ENCODE measurements at places on chromosomes 4 and X. TPM values are rescaled to one million over a fixed set of nuclear protein-coding genes. Genes with fewer than 3 reads are reported as not detected.

The SPANXN3 gene
- not detected for total RNA-seq

The MAGEA1 gene
- total RNA-seq: not detected

The NKX1-1 gene
- total RNA-seq: not detected

The CT45A3 gene
- not detected for total RNA-seq

The PACRGL gene
- total RNA-seq: 18.5 TPM

The ATOH1 gene
- total RNA-seq: not detected

The IL3RA gene
- not detected for total RNA-seq

The ENAM gene
- total RNA-seq: 0.11 TPM

The SLC10A7 gene
- 8.9 TPM for total RNA-seq

DNA sequence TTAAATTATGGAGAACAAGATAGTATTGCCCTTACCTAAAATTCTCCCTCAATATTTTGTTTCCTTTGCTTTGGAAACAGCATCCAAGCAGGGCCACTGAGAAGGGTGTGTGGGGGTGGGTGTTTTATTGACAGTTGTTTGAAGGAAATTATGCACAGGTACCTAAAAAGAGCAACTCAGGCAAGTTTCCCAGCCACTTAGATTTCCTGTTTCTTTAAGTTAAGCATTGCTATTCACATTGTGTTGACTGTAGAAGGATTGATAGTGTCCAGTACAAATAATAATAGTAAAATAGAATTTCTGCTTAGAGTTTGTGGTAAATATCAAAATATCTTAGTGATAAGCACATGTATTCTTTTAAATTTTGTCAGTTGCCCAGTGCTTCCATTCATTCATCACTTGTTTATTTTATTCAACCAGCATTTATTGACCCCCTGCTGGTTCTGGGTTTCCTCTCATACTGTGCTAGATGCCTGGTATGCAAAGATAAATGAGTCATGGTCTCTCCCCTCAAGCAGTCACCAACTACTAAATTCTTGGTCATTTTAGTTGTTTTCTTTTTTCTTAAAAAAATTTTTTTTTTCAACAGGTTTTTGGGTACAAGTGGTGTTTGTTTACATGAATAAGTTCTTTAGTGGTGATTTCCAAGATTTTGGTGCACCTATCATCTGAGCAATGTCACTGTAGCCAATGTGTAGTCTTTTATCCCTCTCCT, 50.0 kb downstream of the GALNT7 start:
- peak; percentile 85 for DNase-seq
- no peak overlapping the region for H3K4me3 ChIP-seq
- H3K27me3 ChIP-seq: no peaks in the 10 kb centered on the region
- H3K4me1 ChIP-seq: peaks cover 33% of the 10 kb centered on the region
- H3K36me3 ChIP-seq: no peaks in the 10 kb centered on the region
- H3K27ac ChIP-seq: peak overlapping the region; percentile 60

- peak overlapping the region; percentile 96 for H3K27ac ChIP-seq
- H3K4me3 ChIP-seq: peak overlapping the region; percentile 83
- no peaks in the 10 kb centered on the region for H3K4me1 ChIP-seq
- peak; percentile 66 for DNase-seq
- H3K27me3 ChIP-seq: no peaks in the 10 kb centered on the region
Observed at GRCh38 chrX:24025741-24026403, 1.1 kb downstream of the KLHL15 start.

DNA sequence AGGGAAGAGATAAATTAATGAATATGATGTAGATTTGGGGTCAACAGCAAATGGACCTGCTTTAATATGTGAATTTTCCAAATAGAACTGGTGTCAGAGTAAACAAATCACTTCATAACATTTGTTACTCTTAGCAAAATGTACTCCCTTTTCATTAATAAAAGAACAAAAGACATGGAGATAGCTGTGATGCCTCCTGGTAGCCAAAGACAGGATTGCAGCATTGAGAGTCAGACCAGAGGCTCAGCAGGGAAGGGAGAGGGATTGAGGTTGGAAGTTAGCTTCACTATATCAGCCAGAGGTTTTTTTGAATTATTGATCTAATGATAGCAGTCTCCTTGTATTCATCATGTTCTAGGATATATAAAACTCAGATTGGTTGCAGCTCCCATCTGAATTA, 17.4 kb upstream of the RAB40A start:
- H3K36me3 ChIP-seq: no peaks in the 10 kb centered on the region
- H3K4me1 ChIP-seq: no peaks in the 10 kb centered on the region
- DNase-seq: no peak

DNA sequence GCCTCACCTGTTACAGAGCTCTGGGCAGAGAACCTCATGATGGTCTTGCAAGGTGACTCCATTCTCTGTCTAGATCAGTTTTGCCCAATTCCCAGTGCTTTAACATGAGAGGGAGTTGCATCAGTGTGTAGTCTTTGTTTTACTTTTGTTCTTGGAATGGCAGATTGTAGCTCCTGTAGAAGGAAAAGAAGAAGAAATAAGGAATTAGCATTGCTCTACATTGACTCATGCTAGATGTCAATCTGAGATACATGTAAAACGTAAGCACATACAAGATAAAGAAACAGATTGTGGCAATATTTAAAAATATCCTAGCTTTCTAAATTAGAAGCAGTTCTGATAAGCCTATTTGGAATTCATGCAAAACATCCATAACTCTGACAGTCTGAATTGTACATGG, 16.0 kb upstream of the PPEF1 start:
- no peaks in the 10 kb centered on the region for H3K36me3 ChIP-seq
- H3K4me3 ChIP-seq: no peak overlapping the region
- H3K27me3 ChIP-seq: peaks cover 5% of the 10 kb centered on the region

GRCh38 chr4:184873054-184873453, 47.3 kb upstream of the ACSL1 start:
- no peak overlapping the region for H3K4me3 ChIP-seq
- H3K4me1 ChIP-seq: no peaks in the 10 kb centered on the region
- DNase-seq: no peak
- H3K36me3 ChIP-seq: no peaks in the 10 kb centered on the region

- H3K4me1 ChIP-seq: peaks cover 6% of the 10 kb centered on the region
- H3K27ac ChIP-seq: peak overlapping the region; percentile 78
- H3K36me3 ChIP-seq: no peaks in the 10 kb centered on the region
- H3K27me3 ChIP-seq: no peaks in the 10 kb centered on the region
- DNase-seq: peak; percentile 39
Observed at GRCh38 chr4:11313157-11313943, 115.3 kb downstream of the HS3ST1 start.

DNA sequence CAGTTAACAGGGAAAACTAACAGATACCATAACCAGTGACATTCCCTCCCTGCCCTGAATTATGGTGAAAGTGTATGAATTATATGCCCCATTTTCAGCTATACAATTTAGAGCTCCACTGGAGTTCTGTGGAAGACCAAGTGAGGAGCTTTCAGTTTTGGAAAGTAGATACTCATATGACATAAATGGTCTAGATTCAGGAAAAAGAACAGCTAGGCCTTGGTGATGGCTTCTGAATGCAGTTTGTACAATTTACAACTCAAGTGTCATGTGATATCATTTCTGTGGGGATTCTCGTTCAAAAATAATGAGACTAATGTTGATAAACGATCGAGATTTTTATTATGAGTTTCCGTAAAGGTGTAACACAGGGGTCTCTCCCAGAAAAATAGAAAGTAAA, 8.2 kb upstream of the SEC24B start:
- no peak overlapping the region for H3K27ac ChIP-seq
- no peak for DNase-seq
- H3K27me3 ChIP-seq: no peaks in the 10 kb centered on the region
- H3K36me3 ChIP-seq: no peaks in the 10 kb centered on the region

- no peaks in the 10 kb centered on the region for H3K36me3 ChIP-seq
- no peak overlapping the region for H3K27ac ChIP-seq
- no peak for DNase-seq
- peaks cover 1% of the 10 kb centered on the region for H3K27me3 ChIP-seq
- H3K4me1 ChIP-seq: no peaks in the 10 kb centered on the region
- no peak overlapping the region for H3K4me3 ChIP-seq
Observed at GRCh38 chr4:1566838-1567518, 117.1 kb downstream of the FAM53A start.

DNA sequence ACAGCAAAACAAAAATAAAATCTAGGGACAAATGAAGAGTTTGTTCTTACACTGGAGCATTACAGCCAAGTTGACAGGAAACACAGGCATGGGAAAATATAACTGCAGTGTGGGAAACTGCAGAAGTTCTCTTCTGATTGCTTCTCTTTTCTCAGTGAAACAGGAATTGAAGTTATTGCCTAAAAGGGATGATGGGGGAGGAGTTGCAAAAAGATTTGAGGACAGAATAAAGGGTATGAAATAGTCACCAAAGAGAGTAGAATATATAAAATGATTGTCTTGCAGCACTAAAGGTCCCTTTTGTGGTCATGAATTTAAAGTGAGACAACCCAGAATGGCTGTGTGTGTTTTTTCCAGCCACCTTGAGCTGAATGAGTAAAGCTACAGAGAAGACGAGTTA, 103.7 kb downstream of the JADE1 start:
- no peaks in the 10 kb centered on the region for H3K4me1 ChIP-seq
- H3K27me3 ChIP-seq: no peaks in the 10 kb centered on the region
- H3K4me3 ChIP-seq: no peak overlapping the region

DNA sequence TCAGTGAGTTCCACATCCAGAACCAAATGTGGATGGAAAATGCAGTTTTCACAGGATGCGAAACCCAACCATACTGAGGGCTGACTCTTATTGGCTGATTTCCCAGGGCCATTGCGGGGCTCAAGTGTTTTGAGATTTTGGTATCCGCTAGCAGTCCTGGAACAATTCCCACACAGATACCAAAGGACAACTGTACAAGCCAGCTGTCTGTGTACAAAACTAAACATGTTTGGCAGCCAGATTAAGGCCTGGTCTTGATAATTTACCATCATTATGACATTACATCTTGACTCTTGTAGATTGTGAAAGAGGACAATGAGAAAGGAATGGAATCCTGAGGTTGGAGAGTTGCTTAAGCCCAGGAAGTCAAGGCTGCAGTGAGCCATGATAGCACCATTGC, 121.9 kb downstream of the DKK2 start:
- no peak overlapping the region for H3K4me3 ChIP-seq
- H3K4me1 ChIP-seq: no peaks in the 10 kb centered on the region
- H3K27ac ChIP-seq: no peak overlapping the region
- no peaks in the 10 kb centered on the region for H3K27me3 ChIP-seq

- H3K4me3 ChIP-seq: no peak overlapping the region
- DNase-seq: no peak
- no peaks in the 10 kb centered on the region for H3K4me1 ChIP-seq
- H3K27ac ChIP-seq: no peak overlapping the region
- no peaks in the 10 kb centered on the region for H3K36me3 ChIP-seq
Observed at GRCh38 chrX:16304751-16305150, 137.5 kb downstream of the MAGEB17 start.

GRCh38 chrX:112688242-112688641, 8.5 kb upstream of the LHFPL1 start:
- no peak overlapping the region for H3K27ac ChIP-seq
- H3K36me3 ChIP-seq: no peaks in the 10 kb centered on the region
- H3K4me3 ChIP-seq: no peak overlapping the region
- DNase-seq: no peak
- no peaks in the 10 kb centered on the region for H3K27me3 ChIP-seq

GRCh38 chr4:14671146-14671545, 331.1 kb upstream of the CPEB2 start:
- DNase-seq: no peak
- H3K27me3 ChIP-seq: peaks cover 4% of the 10 kb centered on the region
- H3K36me3 ChIP-seq: no peaks in the 10 kb centered on the region
- H3K4me3 ChIP-seq: no peak overlapping the region
- H3K27ac ChIP-seq: no peak overlapping the region

Data from astrocyte (in vitro differentiated cells and primary cell).